ENCODE measurements at places on chromosomes 5 and 9.

DNA sequence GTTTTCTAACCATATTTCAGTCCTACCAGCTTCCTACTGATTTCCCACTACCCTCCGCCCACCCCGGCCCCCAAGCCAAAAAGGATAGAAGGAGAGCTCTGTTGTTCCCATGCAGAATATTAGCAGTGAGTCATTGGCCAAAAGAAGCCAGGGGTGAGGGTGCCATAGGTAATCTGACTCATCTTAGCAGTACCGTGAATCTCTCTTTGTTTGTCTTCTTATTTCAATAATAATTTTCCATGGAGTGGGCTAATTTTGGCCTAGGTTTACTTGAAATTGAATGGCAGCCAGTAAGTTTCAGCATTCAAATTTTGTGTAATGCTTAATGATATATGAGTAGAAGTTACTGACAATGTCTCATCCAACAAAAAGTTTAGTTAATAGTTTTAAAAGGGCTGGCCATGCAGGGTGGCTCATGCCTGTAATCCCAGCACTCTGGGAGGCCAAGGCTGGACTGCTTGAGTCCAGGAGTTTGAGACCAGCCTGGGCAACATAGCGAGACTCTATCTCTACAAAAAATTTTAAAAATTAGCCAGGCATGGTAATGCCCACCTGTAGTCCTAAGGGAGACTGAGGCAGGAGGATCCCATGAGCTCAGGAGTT is 74.2 kb downstream of the C9orf152 start:
- DNase-seq, result no peak

GRCh38 chr5:81393783-81394718 is at the start of gene ACOT12:
Gene ACOT12 (minus strand): TSS chr5:81394134. CDS start chr5:81394114, 20 bp downstream.
- peak; percentile 72 for DNase-seq

DNA sequence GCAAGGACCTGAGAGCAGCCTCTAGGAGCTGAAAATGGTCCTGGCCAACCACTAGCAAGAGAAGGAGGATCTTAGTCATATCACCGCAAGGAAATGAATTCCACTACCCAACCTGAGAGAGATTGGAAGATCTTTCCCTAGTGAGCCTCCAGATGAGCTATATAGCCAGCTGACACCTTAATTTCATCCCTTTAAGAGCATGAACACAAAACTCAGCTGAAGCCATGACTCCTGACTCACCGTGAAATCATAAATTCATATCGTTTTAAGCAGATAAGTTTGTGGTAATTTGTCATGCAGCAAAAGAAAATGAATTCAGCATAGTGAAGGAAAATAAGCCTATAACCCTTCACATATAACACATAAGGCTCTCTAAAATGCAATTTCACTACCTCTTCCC is 23.5 kb downstream of the MAPKAP1 start:
- no peak for DNase-seq

GRCh38 chr5:180472269-180472668 is 21.9 kb upstream of the CNOT6 start:
- no peak for DNase-seq

DNA sequence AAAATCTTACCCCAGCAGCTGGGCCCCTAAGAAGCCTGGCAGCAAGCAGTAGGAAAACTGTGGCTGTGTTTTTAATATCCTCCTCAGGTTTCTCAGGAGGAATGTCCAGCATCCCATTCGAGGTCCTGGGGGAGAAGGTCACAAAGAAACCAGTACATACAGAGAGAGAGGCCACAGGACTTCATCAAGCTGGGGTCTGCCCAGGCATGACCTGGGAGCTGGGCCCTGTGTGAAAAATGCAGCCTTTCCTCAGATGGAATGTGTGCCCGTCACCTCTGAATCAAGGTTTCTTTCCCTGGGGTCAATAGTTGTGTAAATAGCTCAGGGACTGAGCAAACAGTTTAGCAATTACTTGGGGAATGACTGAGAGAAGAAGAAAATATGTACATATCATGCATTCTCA is 33.9 kb upstream of the RAD23B start:
- DNase-seq, result peak; percentile 39

Data from nephron progenitor cell (in vitro differentiated cells).